Large intestine (tissue), 12 donors: ENCODE measurements at places on chromosomes 2 and 18.

- DNase-seq, result no peak
Observed at GRCh38 chr2:236010920-236011685, 157.1 kb downstream of the GBX2 start.

GRCh38 chr2:98332989-98333388 lies 13.3 kb upstream of the CNGA3 start:
- DNase-seq, result no peak

GRCh38 chr18:5317186-5317585 lies 21.7 kb upstream of the ZBTB14 start:
- no peak for DNase-seq

DNA sequence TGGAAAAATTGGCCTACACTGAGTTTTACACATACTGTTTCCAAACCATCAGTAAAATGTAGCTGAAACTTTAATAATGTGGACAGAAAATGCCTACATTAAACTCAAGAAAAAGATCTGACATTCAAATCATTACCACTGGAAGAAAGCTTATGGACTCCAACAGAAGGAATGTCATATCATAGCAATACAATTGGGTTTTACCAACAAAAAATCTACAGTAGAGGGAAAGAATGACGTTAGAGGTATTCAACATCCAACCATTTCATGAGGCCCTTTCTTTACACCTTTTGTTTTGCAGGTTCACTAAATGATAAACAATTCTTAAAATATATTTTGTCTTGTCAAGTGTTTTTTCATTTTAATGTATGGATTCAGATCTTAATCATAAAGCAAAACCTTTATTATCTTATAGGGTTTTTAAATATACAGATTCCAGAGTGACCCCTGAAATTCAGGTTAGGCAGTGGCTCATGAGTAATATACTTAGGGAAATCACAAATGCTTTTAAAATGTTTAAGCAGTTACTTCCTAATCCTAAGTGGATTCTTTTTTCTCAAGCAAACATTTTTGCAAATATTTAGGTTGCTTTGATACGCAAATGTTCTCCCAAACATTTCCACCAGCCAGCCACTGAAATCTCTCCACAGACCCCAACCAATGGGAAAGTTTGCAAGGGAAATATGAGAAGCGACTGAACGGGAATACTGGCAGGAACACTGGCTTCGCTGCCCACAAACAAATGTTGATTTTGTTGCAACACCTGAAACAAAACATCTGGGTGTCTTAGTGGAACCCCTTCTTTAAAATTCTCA lies 168.7 kb downstream of the TCF4 start:
- DNase-seq, result no peak

DNA sequence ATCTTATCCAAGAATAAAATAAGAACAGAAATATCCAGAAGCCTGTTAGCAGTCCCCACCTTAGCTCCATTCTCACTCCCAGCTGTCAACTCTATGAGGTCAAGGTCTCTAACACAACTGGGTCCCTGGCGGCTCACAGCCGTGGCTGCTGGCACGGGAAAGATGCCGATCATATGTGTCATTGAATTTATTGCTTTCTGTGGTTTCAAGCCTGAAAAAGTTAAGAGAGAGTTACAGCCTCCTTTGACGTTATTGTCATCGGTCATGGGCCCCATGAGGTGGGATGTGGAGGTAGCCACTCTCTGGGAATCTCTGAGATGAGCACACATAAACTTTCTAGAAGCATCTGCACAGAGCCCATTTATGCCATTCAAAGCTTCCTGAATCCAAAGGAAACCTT lies 28.7 kb upstream of the CABLES1 start:
- DNase-seq, result peak; percentile 85

GRCh38 chr2:110740747-110741349 lies 8.5 kb downstream of the ACOXL start:
- DNase-seq, result no peak

DNA sequence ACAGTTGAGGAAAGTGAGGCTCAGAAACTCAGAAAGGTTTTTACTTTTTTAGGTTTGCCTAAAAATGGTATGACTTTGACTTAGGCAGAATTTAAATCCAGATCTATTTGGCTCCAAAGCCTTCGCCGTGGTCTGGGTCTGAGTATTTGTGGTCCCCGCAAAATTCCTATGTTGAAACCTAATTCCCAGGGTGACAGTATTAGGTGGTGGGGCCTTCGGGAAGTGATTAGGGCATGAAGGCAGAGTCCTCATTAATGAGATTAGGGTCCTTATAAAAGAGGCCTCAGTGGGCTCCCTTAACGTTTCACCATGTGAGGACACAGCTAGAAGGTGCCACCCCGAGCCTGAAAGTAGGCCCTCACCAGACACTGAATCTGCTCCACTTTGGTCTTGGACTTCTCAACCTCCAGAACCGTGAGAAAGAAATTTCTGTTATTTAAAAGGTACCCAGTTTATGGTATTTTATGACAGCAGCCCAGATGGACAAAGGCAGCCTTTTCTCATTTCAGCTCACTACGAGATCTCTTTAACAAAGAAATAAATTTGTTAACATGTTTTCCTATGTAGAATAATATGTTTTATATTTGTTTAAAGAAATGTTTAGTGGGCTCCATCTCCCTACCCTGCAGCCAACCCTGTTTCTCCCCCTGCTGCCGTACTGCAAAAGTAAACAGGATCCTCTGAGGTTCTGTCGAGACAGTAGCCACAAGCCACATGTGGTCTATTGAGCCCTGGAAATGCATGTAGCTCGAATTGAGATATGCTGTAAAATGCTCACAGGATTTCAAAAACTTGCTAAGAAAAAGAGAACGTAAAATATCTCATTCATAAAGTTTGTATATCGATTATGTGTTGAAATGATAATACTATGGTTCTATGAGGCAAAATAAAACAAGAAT lies 80.6 kb downstream of the MOGAT1 start:
- no peak for DNase-seq

DNA sequence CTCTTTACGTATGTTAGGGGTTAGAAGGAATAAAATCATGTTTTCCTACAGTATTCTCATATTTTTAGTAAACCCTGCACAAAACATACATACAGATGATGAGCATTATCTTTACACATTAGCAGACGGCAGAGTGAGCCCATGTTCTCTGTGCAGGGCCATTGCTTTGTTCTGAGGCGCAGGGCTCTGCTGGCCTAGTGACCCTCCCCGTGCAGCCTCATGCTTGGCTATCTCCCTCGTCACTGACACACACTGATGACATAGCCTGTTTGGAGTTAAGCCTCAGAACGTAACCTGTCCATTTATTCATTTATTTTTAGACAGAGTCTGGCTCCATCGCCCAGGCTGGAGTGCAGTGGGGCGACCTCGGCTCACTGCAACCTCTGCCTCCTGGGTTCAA lies 115.9 kb upstream of the FOSL2 start:
- no peak for DNase-seq

DNA sequence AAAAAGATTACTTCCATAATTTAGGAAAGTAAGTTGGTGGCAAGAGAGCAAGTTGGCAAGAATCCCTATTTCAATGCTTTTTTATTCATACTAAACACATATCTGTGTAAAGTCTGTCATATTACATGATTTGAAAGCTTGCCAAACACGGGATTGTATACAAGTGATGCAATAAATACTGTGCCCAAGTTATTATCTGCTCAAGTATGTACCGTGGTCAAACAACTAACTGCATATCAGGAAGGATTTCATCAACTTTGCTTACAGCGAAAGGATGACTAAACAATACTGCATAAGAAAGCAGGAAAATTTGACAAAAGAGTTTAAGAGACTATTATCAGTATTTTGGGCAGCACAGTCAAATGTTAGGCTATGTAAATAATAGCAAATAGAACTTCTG lies 69.6 kb upstream of the SCN1A start:
- no peak for DNase-seq

- no peak for DNase-seq
Observed at GRCh38 chr2:189287982-189288521, 108.5 kb upstream of the COL5A2 start.

DNA sequence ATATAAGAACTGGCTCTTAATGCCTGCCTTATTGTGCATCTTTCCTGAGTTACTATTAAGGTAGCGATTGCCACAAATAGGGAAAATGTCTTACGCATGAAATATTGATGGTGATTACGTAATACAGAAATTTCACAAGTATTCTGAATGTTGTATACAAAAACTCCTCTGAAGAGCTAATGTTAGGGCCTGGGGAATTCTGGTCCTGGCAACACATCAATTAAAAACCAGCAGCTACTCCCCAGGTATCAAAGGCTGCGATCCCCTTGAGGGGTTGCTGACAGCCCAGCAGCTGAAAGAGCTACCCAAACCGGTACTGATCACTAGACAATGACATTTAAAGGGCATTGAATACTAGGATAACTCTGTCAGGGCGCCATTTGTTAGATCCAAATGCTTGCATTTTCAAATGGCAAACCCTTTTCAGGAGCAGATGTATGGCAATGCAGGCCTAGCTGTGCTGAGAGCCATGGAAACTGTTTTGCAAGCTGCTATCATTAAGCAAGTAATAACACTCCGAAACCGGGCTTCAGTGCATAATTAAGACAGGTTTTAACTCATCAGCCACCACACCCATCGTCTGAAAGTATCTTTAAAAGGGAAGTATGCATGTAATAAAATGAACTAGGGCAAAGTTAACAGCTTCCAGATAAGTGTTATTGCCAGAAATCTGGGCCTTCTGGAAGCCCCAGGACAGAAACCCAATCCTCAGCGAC lies 78.4 kb downstream of the CLHC1 start:
- peak; percentile 86 for DNase-seq
